ENCODE measurements at places on chromosomes 12 and 14.

DNA sequence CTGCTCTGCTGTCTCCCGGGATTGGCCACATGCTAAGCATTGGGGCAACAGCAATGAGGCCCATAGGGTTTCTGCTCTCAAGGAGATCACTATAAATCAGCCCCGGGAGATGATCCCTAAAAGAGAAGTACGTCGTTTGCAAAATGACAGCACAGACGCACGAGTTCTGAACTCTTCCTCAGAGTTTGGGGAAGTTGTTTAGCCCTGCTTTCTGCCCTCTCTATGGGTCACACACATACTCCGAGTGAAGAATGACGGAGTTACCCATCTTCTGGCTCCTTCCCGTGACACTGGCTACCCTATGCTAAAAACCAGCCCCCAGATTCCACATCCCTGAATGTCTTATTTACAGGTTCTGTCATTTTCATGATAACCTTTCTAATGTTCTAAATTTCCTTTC, 258.0 kb upstream of the PLEKHG7 start:
- DNase-seq, result no peak

DNA sequence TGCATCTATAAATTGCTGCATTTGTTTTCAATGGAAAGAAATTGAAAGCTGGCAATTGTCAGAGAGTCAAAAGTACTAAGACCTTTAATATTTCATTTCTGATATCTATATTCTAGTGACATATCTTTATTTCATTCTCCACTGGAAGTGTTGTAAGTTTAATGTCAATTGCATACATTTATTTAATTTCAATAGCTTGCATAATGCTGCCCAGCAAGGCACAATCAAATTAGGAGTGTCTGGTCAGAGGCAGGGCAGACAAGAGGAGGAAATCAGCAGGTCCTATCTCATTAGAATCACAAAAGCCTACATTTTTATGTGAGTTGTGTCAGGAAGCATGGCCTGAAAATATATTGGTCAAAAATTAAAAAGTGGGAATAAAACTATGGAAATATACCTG, 112.9 kb downstream of the TMEM132D start:
- no peak for DNase-seq

DNA sequence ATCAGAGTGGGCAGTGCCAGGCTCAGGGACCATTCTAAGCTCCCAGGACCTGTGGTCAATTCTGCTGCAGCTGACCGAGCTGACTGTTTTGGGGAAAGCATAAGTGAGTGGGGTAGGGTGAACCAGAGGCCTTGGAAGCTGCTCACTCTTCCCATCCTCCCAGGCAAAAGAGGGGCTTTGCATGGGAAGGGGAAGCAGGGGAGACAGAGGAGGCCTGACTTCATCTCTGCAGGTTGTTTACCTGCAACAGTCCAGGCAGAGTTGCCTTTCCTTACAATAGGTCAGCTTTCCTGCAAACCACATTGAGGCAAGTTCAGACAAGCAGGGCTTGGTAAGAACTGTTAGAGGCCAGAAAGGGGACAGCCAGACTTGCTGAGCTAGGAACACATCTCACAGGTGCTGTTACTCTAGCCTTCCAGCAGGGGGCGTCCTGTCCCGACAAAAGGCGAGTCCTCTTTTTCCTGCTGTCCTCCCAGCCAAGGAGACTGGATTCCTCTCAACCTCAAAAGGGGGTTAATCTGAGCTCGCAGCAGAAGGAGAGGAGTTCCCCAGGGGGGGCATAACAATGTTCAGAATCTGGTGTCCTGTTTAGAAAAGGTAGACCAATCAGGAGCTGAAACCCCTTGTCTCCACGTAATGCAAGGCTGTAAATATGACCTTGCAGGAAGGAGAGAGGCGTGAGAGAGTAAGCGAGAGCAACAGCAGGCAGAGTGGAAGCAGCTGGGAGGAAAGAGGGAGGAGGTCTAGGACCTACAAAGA, 4.3 kb upstream of the DHRS2 start:
- peak; percentile 65 for DNase-seq

DNA sequence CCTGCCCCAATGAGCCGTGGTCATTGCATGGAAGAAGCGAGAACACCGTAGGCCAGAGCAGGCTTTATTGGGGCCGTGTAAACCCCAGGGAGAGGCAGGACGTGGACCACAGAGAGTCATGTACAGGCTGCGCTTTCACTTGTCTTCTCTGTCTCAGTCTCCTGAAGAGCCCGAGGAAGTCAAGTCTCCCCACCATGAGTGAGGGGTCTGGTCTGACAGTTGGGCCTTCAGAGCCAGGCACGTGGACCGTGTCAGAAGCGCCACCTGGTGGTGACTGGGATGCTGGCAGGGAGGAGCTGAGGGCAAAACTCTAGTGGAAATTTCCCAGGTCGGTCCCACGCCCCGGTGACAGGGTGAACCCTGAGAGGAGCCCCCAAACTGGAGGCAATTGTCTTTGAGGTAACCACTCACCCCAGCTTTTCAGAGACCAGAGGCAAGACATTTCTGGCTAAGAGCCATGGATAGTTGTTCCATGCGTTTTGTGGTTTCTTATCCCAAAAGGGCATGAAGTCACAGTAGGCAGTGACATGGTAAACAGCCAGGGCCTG, 17.4 kb downstream of the RPS6KL1 start:
- DNase-seq, result no peak

DNA sequence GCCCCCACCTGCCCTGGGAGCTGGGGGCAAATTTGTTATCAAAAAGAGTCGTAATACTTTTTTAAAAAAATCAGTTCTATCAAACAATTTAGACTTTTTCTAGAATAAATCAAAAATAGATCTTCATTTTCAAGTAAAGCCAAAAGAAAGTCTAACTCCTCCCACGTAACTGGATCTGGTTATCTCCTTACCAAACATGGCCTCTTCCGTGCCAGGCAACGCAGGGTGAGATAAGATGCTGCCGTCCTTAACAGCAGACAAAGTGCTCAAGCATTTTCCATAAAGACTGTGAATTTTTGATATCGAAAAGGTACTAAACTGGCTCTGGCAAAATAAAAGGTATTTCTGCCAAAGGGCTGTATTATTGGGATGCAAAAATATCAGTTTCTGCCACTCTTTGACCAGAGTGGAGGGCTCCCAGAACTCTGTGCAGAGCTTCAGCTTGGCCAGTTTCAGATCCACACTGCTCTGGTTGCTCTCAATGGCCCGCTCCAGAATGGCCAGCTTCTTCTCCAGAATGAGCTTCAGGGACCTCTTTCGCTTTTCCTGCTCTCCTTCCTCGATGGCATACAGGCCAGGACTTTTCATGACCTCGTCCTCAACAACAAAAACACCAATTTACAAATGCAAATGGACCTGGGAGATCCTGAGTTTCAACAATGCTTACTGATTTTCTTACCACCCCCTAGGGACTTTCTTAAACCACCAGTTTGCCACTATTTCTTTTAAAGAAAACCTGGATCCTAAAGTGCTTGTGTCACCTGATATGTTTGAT, 29.0 kb downstream of the NRDE2 start:
- DNase-seq, result no peak

DNA sequence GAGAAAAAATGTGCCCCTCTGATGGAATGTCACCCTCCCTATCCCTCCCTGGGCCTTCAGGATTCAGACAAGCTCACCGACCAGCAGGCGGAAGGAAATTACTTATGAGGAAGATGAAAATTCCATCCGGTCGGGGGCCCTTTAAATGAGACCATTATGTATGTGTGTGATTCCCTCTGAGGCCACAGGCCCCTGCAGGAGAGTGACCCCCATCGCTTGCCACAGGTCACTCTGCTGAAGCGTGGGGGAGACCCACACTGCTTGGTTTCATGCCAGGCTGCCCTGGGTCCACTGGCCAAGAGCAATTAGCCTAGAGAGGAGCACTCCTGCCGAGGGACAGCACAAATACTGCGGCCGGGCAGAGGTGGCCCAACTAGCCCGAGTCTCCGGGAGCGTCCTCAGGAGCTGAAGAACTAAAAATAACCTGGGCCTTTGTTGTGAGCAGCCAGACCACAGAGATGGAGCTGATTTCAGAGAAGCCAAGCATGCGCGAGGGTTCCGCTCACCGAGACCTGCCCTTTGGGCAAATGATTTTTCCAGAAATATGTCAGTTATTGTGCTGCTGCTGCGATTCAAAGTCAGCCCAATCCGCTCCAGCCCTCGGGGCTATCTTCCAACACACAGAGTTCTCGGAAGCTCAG, 276.4 kb downstream of the DPF3 start:
- no peak for DNase-seq

DNA sequence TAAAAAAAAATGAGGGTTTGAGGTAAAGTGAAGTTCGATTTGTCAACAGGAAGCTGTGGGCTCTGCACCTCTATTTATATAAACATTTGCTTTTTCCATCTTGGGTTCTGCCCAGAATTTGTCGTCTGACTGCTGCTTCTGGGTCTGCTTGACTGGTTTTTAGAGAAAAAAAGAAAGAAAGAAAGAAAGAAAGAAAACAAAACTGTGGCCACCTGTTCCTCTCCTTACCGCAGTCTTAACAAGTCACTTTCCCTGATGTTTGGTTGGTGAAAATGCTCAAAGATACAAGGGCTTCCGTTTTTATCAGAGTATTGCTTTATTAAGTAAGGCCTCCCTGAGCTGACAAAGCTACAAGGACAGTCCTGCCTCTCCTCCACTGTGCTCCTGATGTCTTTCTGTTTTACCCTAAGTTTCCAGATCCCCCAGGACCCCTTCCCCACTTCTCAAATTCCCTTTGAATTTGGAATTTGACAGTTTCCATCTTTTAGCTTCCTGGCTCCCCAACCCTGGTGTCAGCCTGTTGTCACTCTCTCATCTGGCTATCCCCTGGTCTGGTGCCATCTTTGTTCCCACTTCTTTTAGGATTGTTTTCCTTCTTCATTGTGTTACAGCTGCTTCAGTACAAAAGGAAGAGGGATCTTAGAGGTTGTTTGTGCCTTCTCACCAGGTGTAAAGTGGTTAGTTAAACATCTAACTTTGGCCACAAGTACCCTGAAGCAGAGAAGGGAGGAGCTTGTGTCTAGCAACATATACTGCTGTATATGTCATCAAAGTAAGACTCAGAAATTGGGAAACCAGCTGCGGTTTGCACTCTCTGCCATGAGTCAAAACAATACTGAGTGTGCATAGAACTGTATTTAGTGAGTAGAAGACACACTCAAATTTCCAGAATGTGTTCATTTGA, 18.0 kb downstream of the MFAP5 start:
- DNase-seq, result no peak

DNA sequence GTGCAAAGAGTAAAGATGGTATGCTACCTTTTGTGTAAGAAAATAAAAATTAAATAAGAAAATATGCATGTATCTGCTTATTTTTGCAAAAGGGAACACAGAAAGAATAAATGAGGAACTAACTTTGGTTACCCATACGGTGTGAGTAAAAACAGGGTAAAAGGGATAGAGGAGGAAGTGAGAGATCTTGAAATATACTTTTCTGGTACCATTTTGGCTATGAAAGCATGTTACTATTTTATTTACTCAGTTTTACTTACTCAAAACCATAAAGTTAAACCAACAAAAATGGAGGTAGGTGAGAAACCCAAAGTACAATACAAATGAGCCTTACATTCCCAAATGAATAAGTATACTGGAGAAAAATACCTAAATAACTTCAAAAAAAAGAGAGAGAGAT, 122.0 kb upstream of the EGLN3 start:
- DNase-seq, result no peak

DNA sequence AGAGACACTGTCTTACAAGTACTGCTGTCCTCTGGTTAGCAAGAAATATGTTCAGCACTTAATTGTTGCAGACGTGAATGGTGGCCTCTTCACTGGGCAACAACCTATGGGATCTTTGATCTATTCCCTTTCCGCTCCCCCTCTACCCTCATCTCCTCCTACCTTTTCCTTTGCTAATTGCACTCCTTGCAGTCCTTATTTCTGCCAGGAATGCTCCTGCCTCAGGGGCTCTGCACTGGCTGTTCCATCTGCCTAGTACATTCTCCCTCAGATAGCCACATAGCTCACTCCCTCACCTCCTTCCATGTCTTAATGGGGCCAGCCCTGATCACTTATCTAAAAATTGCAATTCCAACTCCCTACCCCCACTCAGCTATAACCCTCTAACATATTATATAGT, 4.5 kb upstream of the NFYB start:
- DNase-seq, result no peak

DNA sequence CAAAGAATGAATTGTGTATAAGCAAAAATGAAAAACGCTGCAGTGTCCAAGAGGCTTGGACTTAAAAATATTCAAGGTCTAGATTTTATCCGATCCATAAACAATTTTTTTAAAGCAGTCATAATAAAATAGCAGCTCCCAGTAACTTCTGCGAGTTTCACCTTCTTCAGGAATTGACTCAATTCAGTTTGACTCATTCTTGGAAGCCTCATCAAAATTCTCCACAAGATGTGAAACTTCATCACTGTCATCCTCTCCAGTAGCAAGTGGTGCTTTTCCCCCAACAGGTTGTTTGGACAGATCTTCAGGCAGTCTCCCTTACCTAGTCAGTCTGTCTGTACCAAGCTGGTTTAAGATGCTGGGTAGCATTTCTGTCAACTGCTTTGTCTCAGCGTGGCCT, 93.5 kb upstream of the FOXG1 start:
- DNase-seq, result no peak

DNA sequence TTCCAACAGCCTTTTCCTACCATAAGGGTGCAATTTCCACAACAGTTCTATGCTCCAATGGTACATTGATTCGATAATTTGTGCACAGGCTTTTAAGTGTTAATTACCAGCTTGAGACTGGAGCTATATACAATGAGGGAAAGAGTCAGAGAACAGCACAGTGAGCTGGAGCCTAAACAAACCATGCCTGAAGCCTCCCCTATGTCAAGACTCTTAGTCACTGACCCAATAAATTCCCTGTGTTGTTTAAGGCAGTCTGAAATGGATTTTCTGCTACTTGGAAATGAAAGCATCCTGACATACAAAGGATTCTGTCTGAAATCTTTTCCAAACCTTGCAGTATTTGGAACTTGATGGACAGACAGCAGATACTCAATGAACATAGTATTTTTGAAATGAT, 149.0 kb downstream of the EFCAB11 start:
- no peak for DNase-seq

GRCh38 chr14:74415115-74415437, 10.9 kb downstream of the SYNDIG1L start:
- no peak for DNase-seq

DNA sequence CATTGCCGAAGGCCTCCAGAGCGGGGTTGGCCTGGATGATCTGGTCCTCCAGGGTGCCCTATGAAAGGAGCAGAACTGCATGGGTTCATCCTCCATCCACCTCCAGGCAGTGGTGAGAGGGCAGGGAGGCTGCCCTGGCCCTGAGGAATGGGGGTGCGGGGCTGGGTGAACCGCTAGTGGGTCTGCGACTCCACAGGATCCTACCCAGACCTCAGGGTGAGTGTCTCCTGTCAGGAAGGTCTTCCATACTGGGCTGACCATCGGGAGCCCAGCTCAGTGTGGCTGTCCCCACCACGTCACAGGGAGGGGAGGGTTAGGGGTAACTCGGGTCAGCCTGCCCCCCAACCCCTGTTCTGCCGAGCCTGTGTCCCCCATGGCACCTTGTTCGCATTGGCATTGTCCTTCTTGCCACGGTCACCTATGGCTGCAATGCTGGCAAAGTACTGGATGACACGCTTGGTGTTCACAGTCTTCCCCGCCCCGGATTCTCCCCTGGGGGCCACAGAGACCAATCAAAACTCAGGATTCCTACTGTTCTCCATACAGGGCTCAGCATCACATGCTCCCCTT, 3.7 kb downstream of the MYH6 start:
- DNase-seq, result no peak

Measured in DMS 273 treated with DMSO at 0.1 percent for 48 hours (cell line).